ENCODE measurements at places on chromosomes 5 and 9.

- DNase-seq: no peak
Measured at GRCh38 chr5:58983526-58984452, 400.9 kb downstream of the RAB3C start.

GRCh38 chr9:137077758-137078693 is 709 bp downstream of the UAP1L1 start:
- DNase-seq: no peak

DNA sequence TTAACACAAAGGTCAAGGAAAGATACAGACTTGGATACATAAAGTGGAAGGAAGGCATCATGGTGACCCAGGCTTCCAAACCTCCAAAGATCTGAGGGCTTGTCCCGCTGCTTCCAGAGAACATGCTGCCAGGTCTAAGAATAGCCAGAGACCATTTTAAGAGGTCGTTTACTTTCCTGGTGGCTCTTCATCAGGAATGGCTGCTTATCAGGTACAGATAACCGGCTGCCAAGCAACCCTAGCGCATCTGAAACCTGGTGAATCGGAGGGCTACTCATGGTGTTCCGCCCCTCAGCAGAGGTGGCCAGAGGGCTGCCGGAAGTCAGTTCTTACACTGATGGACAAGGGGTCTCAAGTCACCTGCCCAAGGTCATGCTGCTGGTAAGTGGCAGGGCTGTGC is 251.3 kb upstream of the DAP start:
- DNase-seq: no peak

DNA sequence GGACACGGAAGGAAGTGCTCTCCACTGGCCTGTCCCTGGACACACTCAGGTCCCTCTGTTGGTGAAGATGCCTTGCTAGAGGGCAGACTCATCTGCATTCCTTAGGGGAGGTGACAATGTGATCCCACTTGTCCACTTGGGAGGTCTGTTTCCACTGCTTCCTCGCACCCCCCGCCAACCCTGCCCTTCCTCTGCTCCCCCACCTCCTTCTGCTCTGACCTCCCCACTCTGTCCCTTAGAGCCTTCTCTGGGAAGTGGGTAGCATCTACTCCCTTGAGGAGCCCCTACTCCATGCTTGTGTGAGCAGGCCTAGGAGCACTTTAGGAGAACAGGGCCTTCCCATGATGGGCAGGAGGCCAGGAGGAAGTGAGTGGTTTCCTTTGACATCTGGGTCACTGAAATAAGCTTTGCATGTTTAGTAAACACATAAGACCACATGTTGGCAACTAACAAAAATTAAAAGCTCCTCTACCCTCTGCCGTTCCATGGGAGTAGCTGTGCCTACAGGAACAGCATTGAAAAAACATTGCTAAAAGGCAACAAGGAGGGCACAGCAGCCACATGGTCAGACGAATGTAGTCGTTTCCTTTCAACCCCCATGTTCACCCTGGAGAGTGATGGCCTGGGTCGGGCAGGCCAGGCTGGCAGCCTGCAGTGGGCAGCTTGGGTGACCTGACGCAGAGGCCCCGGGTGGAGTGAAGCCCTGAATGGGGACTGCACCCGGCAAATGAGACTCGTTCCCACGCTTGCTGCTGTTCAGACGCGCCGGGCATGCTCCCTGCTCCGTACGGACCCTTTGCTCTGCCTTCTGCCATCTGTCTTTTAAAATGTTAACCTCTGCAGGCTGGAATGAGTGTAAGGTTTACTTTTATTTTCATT is 634.0 kb downstream of the IRX1 start:
- no peak for DNase-seq

DNA sequence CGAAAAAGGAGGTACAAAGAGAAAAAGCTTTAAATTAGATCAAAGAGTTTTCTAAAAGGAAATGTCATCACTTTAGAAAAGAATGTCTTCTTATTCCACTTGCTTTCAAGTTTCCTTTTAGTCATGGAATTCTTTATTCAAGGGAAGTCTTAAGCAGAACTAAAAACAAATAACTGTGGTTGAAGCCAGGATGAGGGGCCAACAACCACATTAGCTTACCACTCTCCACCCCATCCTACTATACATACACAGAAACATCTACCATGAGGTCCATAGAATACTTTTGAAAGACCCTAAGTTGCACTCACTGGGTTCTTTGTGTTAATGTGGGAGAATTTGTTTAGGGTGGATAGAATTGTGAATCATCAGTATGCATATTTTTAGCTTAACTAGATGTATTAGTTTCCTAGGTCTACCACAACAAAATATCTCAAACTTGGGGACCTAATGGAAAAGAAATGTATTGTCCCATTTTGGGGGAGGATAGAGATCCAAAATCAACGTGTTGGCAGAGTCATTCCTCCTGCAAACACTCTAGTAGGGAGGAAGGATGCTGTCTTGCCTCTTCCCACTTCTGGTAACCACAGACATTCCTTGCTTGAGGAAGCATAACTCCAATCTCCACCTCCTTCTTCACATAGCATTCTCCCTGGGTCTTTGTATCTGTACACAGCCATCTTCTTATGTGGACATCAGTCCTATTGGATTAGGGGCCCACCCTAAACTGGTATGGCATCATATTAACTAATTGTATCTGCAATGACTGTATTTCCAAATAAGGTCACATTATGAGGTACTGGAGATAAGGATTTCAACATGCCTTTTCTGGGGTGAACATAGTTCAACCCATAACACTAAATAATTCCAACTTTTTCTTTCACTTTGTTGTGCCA is 239.4 kb downstream of the LURAP1L start:
- DNase-seq: no peak

- DNase-seq: peak; percentile 85
Measured at GRCh38 chr9:26892251-26893029, at the start of gene CAAP1. CAAP1 (minus strand) TSS chr9:26892802; CDS start chr9:26892715, 87 bp downstream.

GRCh38 chr5:98750693-98751092 is 22.8 kb upstream of the RGMB start:
- DNase-seq: no peak

- no peak for DNase-seq
Measured at GRCh38 chr9:91771027-91771426, 179.0 kb downstream of the ROR2 start.

GRCh38 chr9:113056191-113057106 is at the start of gene ZFP37:
ZFP37 (minus strand) TSS chr9:113056724; CDS start chr9:113056688, 36 bp downstream.
- peak; percentile 93 for DNase-seq

- no peak for DNase-seq
Measured at GRCh38 chr5:178328826-178329730, 96.5 kb upstream of the PHYKPL start.

- no peak for DNase-seq
Measured at GRCh38 chr5:132525299-132525724, 18.0 kb downstream of the IL5 start.

GRCh38 chr9:111516061-111516465 is 8.9 kb upstream of the ZNF483 start:
- DNase-seq: no peak

DNA sequence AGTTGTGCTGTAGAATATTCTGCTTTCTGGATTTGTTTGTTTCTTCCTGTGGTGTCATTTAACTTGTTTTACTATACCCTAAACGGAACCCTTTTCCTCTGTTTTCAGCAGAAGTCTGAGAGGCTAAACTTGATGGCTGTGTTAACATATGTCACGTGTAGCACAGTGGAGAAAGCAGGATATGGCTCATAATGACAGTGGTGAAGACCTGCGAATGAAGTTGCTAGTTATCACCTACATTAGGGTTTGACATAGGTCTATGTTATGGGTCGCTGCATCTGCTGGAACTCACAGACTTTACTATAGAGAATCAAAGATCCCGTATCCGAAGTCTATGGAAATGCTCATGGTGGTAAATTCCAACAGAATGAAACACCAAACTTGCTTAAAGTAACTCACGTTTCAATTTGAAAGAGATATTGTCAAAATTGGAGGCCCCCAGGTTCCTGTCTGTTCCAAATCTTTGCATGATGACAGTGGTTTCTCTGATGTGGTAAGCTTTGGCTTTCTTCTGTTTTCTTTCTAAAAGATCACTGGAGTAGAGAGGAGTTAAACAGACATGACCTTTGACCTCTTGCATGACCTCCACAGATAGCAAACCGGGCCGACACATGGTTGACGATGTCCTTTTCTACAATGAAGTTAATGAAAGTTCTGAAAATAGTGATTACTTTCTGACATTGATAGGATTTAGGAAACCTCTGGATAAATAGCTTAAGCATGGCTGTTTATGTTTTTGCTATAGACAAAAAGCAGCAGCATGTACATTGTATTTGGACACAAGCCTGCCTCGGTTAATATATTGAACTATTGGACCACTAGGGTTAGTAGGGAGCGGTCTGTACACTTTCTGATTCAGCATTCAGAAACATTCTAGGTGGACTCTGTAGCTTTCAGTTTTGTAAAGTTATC is 3.1 kb upstream of the CATSPER3 start:
- no peak for DNase-seq

DNA sequence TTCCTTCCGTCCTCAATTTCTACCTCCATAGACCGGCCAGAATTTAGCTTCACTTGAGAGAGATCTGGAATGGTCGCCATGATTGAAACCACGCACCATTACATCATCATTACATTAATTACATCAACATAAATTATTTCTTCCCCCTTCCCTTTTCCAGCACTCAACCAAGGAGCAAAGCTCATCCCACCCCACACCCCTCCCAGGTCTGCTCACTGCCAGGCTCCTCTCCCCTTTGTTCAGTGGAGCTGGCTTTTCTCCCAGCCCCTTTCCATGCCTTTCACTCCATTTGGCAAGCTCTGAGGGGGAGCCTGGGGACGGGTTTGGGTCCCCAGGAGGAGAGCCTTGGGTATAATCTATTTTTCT is 8.4 kb downstream of the RACK1 start:
- DNase-seq: no peak

GRCh38 chr5:160455600-160455999 is 33.9 kb downstream of the PTTG1 start:
- no peak for DNase-seq

DNA sequence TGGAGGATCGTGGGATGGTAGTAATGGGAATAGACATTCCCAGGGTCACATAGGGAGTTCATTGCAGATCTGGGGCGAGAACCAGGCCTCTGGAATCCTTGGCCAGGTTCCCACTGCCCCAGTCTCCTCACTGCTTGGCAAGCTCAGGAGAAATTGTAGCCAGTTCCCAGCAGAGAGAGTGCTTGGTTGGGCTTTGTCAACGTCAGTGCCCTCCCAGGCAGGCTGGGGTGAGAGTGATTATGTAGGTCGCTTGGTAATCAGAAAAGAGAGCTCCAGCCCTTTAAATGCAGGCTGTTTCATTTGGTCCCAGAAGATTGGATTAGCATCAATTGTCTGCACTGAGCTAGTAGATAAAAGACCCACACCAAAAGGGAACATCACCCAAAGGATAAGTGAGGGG is 51.8 kb upstream of the GALNT10 start:
- peak; percentile 27 for DNase-seq
